NCI-H345 (cell line): ENCODE measurements at places on chromosomes 16 and 17.

DNA sequence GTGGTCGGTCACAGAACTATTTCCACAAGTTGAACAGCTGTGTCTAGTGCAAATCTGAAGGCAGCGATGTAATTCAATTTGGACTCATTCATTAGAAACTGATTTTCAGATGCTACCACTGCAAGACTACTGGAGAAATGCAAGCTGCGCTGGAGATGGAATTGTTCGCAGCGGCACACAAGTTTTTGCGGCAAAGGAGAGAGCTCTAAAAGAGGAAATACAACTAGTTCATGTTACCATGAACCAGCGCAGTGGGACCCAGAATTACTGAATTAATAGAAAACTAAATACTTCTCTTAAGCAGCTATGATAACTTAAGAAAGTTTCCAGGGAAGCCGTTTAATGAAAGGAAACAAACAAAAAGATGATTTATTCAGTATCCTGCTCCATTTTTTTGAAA lies 1.9 kb downstream of the CREBBP start:
- no peak for DNase-seq

- no peak for DNase-seq
Observed at GRCh38 chr16:75086281-75086680, 30.3 kb downstream of the LDHD start.

GRCh38 chr17:77189148-77189547 lies 48.4 kb downstream of the SEC14L1 start:
- no peak for DNase-seq

- DNase-seq: no peak
Observed at GRCh38 chr17:34820922-34821321, 140.3 kb downstream of the CCT6B start.

DNA sequence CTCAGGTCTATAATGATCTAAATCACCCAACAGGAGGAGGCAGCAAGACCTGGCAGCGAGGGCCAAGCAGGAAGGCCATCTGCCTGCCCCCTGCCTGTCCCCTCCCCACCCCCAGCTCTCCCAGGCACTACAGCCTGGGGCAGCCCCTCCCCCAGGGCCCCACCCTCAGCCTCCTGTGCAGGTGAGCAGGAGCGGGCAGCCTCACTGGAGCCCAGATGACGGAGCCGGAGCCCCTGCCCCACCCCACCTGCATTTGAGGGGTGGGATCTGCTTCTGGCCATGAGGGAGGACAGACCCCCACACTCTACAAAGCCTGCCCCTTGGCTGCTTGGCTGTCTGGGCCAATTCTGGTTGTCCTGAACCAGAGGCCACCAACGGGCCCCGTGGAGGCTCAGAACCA lies 12.4 kb upstream of the BAHCC1 start:
- no peak for DNase-seq

GRCh38 chr17:53336281-53336680 lies 486.4 kb upstream of the KIF2B start:
- no peak for DNase-seq
